ENCODE measurements at places on chromosomes 3 and 15. TPM values are rescaled to one million over a fixed set of nuclear protein-coding genes. Genes with fewer than 3 reads are reported as not detected.

TMEM44 gene
- polyA plus RNA-seq: 26.1 TPM

ZNF80 gene
- polyA plus RNA-seq: not detected

TM4SF18 gene
- polyA plus RNA-seq: 0.32 TPM

CYP8B1 gene
- polyA plus RNA-seq: not detected

GUCA1C gene
- polyA plus RNA-seq: not detected

KLHL6 gene
- polyA plus RNA-seq: not detected

ITIH1 gene
- polyA plus RNA-seq: not detected

- DNase-seq: no peak
Observed at GRCh38 chr15:77568973-77569728, 63.6 kb downstream of the LINGO1 start.

- DNase-seq: no peak
Observed at GRCh38 chr3:123561188-123561587, 23.7 kb downstream of the HACD2 start.

- DNase-seq: no peak
Observed at GRCh38 chr15:62469874-62470688, 305.0 kb upstream of the C2CD4B start.

DNA sequence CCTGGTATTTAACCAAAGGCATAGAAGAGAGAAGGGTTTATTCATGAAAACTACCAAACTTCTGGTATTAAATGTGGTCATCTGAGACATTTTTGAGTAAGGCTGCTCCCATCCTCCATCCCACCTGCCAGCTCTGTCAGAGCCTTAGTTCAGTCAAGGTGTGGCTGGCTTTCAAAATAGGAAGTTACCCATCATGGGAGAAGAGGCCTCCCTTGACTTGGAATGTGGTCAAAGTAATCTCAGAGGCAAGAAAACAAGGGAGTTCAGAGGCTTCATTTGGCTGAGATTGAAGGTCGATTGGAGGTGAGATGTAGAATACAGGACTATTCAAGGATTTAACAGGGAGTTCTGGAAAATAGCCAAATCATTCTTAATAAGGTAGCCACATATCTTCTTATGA lies 540.4 kb upstream of the ARRDC4 start:
- no peak for DNase-seq

DNA sequence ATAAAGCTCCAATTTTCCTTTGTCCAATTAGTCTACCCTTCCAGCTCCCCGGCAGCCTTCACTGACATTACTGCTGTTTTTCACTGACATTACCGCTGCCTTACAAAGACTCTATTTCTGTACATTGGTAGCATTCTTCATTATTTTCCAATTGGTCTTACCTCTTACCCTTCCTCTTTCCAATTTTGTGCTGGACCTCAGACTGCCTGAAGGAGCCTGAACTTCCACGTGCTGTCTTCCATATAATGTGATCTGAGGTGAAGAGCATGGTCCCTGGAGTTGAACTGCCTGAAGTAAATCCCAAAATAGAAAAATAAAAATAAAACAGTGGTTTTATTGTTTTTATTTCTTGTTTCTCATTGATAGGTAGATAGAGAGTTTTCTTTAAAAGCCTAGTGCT lies 9.2 kb upstream of the TNIK start:
- no peak for DNase-seq

DNA sequence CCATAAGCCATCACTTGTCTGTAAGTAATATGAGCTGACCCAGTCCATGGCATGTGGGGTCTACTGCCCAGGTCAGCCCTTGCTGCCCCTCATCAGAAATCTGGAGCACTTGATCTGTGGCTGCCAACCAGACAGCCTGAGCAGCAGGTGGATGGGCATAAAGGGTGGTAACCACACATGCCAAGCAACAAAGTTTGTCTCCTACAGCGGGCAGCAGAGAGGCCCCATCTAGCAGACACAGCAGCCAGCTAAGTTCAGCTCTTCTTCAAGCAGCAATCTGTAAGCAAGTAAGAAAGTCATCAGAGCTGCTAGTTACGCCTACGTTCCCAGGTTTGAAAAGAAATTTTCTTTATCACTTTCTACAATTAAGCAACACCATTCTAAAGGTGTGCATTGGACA lies 27.9 kb downstream of the CHCHD4 start:
- no peak for DNase-seq

DNA sequence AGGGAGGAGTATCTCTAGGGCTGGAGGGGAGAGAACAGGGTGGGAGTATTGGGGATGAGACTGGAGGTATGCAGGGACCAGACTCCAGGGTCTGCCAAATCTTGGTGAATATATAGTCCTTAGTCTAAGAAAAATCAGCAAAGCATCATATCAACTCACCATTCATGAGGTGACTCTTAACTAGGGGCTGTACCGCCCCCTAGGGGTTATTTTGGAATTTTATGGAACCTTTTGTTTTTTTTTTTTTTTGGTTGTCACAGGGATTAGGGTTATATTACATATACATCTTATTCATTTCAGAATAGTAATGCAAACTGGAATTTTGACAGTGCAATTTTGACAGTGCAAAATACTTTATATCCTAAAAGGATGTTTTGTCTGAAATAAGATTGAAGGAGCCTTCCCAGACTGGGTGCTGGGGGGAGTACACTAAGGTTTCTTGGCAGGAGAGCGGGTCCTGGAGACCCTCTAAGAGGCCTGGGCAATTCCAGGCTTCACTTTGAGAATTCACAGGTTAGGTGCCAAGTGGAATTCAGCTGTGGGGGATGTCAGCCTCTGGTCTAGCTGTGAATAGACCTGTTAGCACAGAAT lies 7.5 kb downstream of the CMTM7 start:
- peak; percentile 52 for DNase-seq

GRCh38 chr3:193680220-193680619 lies 87.2 kb downstream of the OPA1 start:
- DNase-seq: no peak

- no peak for DNase-seq
Observed at GRCh38 chr15:64024172-64025050, 21.9 kb downstream of the DAPK2 start.

GRCh38 chr15:73872346-73872745 lies 1.0 kb upstream of the TBC1D21 start:
- no peak for DNase-seq

- no peak for DNase-seq
Observed at GRCh38 chr15:31020542-31020941, 29.1 kb upstream of the MTMR10 start.

GRCh38 chr3:59609657-59610348 lies 560.0 kb upstream of the CFAP20DC start:
- DNase-seq: no peak

GRCh38 chr3:34863485-34863884 lies 775.8 kb upstream of the ARPP21 start:
- DNase-seq: peak; percentile 62

DNA sequence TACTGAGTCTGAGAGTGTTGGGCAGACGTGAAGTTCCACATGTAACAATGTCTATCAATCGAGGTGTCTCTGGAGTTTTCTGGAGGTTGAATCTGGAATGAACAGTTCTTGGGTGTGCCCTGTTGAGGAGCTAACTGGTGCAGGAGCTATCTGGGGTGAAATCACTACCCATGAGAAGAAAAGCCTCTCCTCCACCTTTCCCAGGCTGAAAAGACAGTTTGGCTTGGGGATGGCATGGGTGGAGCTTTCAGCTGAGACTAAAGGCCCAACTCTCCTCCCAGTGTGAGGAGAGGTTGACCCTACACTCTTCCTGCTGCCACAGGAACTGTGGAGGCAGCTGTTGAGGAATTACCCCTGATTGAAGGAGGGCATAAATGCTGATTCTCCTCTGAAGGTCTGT lies 54.4 kb upstream of the LRRFIP2 start:
- DNase-seq: no peak

DNA sequence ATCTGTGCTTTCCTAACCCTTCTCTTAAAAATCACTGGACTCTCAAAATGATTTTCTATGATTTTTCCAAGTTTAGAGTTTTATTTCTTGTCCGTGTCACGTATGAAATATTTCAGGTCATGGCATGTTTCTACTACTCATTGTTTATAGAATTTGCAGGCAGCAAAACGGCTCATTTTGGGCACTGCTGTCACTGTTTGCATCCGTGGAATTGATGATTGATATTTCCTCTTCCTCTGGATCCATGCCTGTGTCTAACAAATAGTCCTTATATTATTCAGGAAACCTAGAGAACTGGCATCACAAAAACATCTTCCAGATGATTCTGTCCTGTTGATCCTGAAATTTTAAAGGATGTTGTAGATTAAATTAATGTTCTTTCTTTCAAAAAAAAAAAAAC lies 47.6 kb downstream of the LARS2 start:
- no peak for DNase-seq

DNA sequence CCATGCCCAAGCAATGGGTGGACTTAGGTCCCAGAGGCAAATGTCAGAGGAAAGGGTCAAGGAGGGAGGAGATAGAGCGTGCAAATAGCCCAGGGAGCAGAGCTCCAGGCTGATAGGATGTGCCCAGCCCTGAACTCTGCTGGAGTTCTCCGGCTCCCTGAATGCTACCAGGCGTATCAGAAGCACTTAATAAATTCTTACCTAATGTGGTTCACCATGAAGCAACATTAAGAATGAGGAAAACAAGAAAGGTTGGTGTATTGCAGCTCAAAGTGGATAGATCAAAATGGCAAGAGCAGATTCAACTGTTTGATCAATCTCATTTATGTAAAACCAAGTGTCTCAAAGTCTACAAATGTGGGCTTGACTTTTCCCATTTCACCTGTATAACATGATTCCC lies 38.3 kb downstream of the PXYLP1 start:
- DNase-seq: no peak

DNA sequence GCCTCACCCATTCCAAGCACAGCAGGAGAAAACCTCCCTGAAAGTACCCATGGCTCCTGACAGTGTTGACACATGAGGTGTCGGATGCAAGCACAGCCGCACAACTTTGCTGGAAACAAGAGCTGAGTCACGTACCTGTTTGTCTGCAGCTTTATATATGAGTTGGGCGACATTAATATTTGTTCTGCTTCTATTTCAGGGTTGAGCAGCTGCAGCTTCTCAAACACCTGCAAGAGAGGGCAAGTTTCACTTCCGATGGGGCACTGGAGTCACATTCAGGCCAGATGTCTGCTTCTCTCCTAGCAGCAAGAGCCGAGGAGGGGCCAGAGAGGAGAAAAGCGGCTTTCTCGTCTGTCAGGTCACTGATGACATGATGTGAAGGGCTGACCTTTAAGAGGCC lies 88.0 kb downstream of the NUP210 start:
- no peak for DNase-seq

GRCh38 chr3:143063018-143063417 lies 56.6 kb upstream of the CHST2 start:
- DNase-seq: no peak

- DNase-seq: peak; percentile 83
Observed at GRCh38 chr15:93803421-93804152, 427.8 kb upstream of the MCTP2 start.

GRCh38 chr3:127045435-127046045 lies 62.6 kb downstream of the PLXNA1 start:
- DNase-seq: no peak

- DNase-seq: no peak
Observed at GRCh38 chr3:113008117-113008516, 17.3 kb downstream of the GTPBP8 start.

- no peak for DNase-seq
Observed at GRCh38 chr3:168327856-168328255, 232.1 kb upstream of the GOLIM4 start.

DNA sequence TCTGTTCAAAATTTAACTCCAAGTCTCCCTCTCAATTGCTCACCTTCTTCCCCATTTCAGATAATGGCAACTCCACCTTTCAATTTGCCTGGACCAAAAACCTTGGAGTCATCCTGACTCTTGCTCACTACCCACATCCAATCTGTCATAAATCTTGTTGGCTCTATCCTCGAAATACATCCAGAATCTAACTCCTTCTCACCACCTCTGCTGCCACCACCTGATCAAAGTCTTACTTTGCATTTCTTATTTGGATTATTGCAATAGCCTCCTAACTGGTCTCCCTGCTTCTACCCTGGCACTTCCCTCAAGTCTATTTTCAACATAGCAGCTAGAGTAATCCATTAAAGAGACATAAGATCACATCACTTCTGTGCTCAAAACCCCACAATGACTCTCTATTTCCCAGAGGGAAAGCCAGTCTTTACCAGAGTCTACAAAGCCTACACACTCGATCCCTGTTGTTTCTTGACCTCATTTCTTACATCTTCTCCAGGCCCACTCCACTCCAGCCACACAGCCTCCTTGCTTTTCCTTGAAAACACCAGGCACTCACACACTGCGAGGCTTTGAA lies 86.6 kb downstream of the GPR156 start:
- DNase-seq: no peak

DNA sequence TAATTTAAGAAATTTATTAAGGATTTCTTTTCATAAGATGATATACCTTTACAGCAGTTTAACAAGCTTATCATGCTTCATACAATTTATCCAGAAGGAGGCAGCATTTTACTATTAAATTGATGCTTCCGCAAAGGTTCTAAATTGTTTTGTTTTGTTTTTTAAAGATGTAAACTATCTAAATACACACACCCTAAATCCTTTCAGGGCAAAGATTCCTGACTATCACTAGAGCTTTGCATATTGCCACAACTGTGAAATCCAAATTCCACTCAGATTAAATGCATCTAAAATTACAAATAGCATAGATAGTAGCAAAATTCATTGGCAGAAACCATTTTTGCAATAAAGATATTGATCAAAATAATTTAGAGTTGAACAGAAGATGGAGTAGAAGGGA lies 44.5 kb upstream of the CCNL1 start:
- DNase-seq: no peak

- no peak for DNase-seq
Observed at GRCh38 chr15:78321041-78321570, 19.0 kb upstream of the CRABP1 start.

- no peak for DNase-seq
Observed at GRCh38 chr15:78088773-78089080, 3.6 kb upstream of the SH2D7 start.

DNA sequence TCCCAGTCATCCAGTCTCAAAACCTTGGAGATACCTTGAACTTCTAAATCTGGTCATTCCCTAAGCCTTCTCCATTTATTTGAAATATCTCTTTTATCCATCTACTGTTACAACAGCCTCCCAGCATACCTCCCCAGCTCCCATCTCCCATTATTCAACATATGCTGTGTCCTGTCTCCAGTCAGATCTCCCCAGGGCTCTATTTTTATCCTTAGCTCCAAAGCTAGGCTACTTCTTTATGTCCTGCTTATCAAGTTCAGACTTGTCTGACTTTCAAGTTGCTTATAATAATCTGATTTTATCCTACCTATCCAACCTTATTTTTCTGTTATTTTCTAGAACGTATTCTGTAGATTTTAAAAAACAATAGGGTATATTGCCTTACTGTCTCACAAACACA lies 44.2 kb downstream of the IQGAP1 start:
- no peak for DNase-seq
